ACHN (cell line): ENCODE measurements at places on chromosomes 16 and 17.
A peak's percentile ranks its signal among the peaks of the same experiment; 100 is the strongest.

DNA sequence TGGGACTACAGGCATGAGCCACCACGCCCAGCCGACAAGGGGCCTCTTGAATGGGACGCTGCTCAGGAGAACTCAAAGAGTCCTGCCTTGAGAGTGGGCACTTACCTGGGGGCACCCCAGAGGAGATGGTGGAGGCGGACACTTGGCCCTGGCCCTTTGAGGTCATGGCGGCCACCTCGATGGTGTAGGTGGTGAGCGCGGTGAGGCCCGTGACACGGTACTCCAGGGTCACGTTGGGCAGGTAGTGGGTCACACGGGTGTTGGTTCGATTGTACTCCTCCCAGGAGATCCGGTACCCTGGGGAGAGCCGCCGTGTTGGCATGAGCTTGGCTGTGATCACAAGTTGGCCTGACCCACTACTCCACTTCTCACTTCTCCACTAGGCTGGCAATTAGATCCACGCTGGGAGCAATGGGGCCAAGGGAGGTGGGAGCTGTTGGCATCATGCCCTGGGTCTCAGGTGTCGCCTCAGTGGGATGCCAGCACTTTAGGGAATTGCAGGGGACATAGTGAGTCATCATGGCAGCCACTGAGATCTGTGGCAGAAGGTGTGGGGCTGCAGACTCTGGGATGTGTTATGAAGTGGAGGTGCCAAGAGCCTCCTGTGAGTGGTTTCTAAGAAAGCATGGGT, 89.2 kb upstream of the CDC42EP4 start:
- DNase-seq, result no peak

DNA sequence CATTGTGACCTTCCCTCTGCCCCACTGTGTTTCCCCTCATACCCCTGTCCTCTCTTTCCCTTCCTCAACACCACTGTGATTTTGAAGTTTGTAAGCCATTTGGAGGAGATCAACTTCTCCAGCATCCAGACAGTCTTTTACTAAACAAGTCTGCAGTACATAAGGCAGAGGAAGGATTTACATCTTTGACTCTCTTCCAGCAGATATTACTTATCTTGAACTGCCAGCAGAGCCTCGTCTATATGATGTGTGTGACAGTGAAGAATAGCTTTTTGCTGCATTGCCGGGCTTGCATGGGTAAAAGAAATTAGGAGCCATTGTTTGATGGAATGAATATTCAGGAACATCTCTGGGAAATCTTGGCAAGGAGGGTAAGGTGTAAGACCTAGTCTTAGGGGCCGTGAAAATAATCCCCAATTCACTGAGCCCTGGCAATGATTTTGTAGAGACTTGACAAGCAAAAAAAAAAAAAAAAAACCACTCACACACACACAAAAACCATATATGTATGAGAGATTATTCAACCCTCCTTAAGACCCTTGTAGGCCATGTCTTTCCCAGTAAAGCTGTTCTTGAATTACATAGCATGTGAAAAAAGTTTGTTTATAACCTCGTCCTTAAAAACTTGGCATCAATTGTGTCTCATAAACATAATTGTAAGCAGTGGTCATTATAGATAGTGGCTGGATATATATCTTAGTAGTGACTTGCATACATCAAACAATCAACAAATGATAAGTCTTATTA, 903.9 kb downstream of the CDH11 start:
- no peak for DNase-seq

DNA sequence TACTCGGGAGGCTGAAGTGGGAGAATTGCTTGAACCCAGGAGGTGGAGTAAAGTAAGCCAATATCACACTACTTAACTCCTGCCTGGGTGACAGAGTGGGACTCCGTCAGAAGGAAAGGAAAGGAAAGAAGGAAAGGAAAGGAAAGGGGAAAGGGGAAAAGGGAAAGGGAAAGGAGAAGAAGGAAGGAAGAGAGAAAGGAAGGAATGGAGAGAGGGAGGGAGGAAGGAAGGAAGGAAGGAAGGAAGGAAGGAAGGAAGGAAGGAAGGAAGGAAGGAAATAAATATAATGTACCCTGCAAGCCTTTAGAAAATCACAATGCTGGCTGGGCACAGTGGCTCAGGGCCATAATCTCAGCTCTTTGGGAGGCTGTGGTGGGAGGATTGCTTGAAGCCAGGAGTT, 27.3 kb downstream of the SLC5A11 start:
- DNase-seq, result no peak

GRCh38 chr17:37465069-37465616, 24.5 kb upstream of the DUSP14 start:
- no peak for DNase-seq

GRCh38 chr16:10612649-10613179, 32.3 kb upstream of the EMP2 start:
- no peak for DNase-seq

GRCh38 chr17:752620-753219, 656 bp upstream of the GEMIN4 start:
- DNase-seq, result peak; percentile 36

GRCh38 chr17:39782481-39782880, 44.7 kb downstream of the GRB7 start:
- DNase-seq, result no peak
